ENCODE measurements at places on chromosomes 4 and X.

- DNase-seq, result no peak
These were observed 2.4 kb upstream of the MBNL3 start for GRCh38 chrX:132491191-132491590.

- peak; percentile 8 for DNase-seq
These were observed 39.5 kb upstream of the CD40LG start for GRCh38 chrX:136608295-136608933.

DNA sequence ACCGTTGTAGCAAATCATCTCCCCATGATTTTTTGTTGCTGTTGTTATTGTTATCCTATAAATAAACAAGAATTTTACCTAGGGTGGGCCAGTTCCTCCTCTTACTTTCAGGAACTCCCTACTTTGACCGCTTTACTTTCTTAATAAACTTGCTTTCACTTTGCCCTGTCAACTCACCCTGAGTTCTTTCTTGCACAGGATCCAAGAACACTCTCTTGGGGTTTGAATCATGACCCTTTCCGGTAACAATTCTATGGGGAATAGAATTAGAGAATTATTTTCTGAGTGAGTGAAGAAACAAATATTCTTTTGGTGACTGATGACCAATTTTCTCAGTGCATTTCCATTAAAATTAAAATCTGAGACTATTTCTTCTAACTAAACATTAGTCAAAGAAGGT lies 584.0 kb upstream of the TENM3 start:
- DNase-seq, result no peak

GRCh38 chrX:14228611-14229010 lies 198.9 kb upstream of the GEMIN8 start:
- no peak for DNase-seq

- no peak for DNase-seq
These were observed 8.1 kb upstream of the HPF1 start for GRCh38 chr4:169765835-169766234.

GRCh38 chr4:151865312-151865711 lies 104.5 kb upstream of the GATB start:
- DNase-seq, result peak; percentile 58

DNA sequence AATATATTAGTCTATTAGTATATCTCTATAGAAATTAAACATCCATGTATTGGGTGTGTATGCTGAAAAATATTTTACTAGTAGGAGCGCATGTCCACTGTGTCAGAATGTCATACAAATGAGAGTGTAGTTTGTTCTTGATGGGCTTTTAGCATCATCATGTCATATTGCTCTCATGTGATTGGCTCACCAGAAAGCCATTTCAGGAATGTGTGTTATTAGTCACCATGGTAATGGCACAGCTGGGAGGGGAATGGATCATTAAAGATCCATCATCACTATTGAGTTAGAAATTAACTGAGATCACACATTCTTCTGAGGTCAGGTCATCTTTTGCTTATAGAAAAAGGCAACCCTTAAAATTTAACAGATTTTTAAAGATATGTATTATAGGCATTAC lies 77.3 kb downstream of the PHEX start:
- DNase-seq, result no peak

GRCh38 chr4:183505611-183506388 lies 942 bp downstream of the ING2 start:
- peak; percentile 91 for DNase-seq

DNA sequence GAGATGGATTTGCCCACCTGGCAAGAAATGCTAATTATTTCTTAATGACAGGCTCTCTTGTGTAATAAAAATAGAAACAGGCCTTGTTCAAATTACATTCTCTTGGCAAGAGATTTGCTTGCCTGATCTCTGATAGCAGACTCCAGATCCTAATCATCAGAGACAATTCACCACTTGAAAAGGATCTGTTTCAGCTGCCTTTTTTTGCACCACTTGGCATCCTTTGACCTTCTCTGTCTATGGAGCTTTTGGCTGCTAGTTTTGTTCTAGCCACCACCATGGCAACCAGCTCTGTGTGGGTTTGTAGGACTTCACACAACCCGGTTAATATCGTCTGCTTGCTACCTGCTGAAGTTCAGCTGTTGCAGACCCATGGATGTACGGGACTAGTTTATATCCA lies 241.1 kb upstream of the TLL1 start:
- no peak for DNase-seq

- no peak for DNase-seq
These were observed 146.1 kb downstream of the COL25A1 start for GRCh38 chr4:109156356-109156755.

GRCh38 chr4:55086578-55086977 lies 38.8 kb downstream of the KDR start:
- no peak for DNase-seq

- no peak for DNase-seq
These were observed 260.7 kb upstream of the SFRP2 start for GRCh38 chr4:154049457-154050181.

Measured in substantia nigra (tissue), 51 donors.